ENCODE measurements at places on chromosomes 4 and X.

- no peak for DNase-seq
These were observed 228.1 kb downstream of the ZNF674 start for GRCh38 chrX:46317163-46317562.

DNA sequence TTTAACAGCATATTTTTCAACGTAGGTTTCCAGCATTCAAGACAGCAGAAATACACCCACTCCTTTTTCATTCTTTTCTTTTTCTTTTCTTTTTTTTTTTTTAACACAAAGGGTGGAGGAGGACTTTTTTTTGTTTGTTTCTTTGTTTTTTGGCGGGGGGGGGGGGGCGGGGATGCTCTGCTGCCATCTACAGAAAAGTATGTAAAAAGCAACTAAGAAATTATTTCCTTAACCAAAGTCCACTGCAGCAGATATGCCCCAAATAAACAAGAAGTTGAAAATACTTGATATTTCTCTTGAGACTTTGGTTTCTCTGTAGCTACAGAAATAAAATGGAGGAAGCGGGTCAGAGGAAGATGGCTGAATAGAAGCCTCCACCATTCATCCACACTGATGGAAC is 63.2 kb upstream of the PBDC1 start:
- no peak for DNase-seq

GRCh38 chr4:15516494-15516893 is 46.8 kb downstream of the CC2D2A start:
- DNase-seq: no peak

DNA sequence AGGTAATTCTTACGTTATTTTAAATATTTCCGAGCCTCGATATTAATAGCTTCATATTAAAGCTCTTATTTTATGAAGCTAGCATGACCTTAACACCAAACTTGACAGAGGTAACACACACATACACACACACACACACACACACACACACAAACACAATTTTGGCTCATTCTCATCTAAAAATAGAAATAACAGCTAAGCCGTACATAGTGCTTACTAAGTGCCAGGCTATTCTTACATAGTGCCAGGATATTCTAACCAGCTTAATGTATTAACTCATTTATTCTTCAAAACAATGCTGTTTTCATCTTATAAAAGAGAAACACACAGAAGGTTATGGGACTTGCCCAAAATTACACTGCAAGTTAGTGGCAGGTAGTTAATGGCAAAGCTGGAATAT is 87.0 kb upstream of the BLTP1 start:
- no peak for DNase-seq

DNA sequence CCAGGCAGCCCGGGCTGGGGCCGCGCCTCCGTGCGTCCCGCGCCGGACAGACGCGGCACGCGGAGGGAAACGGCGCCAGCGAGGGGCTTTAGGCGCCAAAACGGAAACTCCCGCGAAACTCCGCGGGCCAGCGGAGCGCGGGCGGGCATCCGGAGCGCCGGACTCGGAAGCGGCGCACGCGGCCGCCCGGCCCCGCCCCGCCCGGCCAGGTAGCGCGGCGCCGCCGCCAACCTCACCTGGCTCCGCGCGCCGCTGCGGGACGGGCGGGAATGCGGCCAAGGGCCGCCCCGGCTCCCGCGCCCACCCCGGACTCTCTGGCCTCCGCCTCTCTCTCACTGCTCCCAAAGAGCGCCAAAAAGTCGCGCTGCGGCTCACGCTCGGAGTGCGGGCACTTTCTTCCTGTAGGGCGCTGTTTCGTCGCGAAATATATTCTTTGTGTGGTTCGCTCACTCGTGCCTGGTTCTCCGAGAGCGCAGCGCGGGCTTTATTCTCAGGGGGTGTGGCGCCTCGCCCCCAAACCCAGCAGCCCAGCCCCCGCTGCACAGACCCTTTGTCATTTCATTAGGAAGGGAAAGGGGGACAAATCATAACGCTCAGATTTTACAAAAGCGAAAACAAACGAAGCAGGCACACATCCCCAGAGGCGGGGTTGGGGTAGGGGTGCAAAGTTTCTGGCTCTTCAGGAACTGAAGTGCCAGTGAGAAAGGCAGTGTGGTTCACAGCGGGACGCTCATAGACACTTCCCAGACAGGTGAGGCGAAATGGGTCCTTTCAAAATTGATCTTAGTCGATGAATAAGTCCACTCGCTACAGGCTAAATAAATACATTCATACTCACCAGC is 961 bp upstream of the MBNL3 start:
- DNase-seq: peak; percentile 11

DNA sequence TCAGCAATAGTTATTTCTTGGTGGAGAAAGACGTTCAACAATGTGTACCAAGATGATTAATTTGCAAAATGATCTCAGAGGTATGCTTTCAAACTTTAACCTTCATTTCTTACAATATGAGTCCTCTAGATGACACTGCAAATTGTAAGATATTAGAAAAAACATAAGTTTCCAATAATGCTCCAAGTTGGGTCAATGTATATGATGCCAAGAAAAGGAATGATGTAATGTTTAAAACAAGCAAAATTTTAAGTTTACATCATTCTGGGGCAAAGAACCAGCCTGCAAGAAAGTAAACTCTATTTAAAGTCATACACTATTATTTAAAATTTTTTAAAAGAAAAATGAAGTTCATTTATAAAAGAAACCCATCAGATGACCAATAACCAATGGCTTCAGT is 56.1 kb downstream of the PRSS12 start:
- DNase-seq: no peak

DNA sequence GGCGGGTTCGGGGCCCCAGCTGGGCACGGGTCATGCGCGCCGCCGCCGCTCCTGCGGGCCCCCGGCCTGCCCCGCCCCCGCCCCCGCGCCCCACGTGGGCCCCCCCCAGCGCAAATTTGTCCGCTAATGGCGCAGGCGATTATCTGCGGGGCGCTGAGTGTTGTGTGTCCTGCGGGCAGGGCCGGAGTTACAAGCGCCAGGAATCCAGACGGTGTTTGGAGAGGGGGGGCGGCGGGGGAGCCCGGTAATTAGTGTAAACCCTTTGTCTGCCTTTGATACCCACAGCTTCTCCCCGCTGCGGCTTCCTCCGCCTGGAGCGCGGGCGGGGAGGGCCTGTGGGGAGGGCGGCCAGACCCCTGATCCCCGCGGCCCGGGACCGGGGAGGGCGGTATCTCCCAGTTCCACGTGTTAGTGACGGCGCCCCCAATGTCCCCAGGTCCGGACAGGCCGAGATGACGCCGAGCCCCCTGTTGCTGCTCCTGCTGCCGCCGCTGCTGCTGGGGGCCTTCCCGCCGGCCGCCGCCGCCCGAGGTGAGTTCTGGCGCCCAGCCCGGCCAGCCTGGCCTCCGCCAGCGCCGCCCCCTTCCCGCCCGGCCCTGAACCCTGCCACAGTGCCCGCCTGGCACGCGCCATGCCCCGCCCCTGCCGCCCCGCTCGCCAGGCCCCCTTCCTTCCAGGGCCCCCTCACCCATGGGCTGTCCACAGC is 761 bp downstream of the FGFRL1 start:
- DNase-seq: no peak

DNA sequence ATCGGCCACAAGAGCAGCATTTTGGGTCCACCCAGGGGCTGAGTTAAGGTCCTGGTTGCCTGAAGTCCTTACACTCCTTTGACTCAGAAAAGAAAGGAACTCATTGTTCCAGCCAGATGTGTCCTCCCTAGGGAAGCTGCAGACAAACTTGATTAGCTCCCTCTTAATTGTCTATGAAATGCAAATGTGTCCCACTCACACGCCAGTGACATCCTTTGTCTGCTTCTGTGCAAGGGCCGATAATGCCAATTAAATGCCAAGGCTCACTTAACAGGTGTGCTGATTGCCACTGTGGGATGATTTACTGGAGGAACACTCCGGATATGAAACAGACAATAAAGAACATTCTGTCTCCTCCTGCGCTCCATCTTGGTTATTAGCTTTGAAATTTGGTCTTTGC is 332.9 kb upstream of the CPEB2 start:
- DNase-seq: no peak

DNA sequence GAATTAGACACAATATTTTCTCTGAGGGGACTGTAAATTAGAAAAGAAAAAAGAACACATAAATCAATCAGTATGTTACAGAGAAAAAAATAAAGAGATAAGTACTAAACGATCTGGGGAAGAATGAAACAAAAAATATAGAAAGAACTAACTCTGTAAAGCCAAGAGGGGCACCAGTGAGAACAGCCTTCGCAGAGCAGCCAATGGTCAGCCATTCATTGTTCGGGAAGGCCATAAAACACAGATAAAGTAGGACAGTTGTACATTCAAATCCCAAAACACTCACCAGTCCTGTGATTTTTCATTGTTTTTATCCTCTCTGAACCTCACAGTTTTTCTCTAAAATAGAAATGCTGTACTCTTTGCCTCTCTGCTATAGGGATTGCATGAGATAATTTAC is 127.9 kb downstream of the NEK1 start:
- DNase-seq: no peak

DNA sequence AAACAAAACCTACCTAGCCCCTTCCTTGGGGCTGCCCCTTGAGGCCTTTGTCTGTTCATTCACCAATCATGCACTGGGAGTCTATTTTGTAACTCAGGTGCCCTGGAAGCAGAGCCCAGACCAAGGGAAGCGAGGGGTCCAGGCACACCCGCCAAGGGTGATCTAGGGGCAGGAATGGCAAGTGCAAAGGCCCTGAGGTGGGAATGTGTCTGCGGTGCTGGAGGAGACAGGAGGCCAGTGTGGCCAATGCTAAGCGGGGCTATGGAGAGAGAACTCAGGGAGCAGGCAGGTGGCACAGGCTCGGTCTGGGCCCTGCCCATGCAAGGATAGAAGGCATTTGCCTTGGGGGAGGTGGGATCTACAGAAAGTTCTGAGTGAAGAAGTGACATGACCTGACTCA is 3.5 kb upstream of the SH3BP2 start:
- DNase-seq: no peak

- DNase-seq: peak; percentile 68
These were observed 25.2 kb upstream of the FGFR3 start for GRCh38 chr4:1767770-1768366.

DNA sequence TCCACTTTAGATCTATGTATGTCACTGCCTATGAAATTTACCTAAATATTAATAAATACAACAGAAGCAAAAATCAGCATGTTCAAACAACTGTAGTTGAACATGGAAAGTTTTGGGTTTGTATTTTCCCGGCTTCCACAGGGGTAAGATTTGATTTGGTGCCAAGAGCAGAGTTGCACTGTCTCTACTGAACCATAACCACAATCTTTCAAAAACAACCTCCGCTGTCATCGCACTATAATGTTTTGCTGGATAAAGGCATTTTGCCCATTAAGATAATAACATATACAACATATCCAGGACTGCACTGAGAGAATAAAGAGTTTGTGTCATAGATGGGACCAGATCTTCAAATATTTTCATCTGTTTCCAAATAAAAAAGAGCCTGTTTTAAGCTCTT is 94.9 kb downstream of the TENM3 start:
- no peak for DNase-seq

GRCh38 chrX:67759018-67759417 is 215.2 kb downstream of the AR start:
- DNase-seq: no peak

DNA sequence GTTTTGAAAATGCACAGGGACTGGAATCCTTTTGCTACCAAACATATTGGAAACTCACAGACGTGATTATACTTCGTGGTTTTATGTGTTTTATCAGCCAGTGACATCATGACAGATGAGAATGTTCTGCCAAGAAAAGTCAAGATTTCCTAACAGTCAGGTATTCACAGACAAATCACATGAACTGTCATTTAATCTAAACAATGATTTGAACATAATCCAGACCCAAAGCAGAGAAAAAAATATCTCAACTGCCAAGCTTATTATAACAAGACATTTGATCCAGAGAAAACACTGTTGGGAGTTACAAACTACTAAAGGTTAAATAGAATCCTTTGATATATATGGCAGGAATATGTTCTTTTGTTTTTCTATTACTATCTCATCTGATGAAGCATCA is 635.9 kb upstream of the FRG1 start:
- DNase-seq: no peak

DNA sequence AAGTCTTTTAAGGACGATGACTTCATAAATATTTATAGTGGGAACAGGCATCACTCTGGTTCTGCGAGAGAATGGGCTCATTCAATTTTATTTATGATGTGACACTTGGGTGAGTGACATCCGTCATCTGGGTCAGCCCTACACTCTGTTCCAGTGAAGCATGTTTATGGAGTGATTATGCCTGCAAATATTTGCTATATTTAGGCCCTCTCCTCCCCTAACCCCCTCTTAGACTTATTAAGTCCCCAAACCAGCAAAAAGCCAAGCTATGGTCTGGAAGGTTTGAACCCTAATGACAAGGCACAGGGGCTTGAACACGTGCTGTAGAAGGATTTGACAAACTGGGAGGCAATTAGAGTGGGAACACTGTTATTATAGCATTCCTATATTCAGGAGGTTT is 55.9 kb downstream of the C4orf51 start:
- no peak for DNase-seq

GRCh38 chr4:84366161-84366560 is 132.9 kb downstream of the NKX6-1 start:
- no peak for DNase-seq

DNA sequence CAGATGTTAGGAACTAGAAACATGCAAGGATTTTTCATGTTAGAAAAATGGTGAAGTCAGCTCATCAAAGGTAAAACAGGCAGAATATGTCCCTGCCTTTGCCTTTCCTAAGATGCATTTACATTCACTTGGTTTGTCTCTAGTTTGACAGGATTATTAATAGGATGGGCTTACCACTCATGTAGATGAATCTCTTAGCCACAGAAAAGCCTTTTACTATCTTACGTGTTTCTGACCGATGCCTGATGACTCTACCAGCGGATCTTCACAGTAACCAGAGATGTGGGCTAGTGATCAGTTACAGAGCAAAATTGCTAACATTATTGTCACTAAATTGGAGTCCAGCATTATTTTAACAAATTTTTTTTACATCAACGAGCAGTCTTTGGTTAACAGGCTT is 187.6 kb downstream of the MAML3 start:
- no peak for DNase-seq

- no peak for DNase-seq
These were observed 67.3 kb upstream of the PRPS1 start for GRCh38 chrX:107560980-107561379.

- DNase-seq: no peak
These were observed 100.2 kb downstream of the PDLIM5 start for GRCh38 chr4:94551643-94552564.

DNA sequence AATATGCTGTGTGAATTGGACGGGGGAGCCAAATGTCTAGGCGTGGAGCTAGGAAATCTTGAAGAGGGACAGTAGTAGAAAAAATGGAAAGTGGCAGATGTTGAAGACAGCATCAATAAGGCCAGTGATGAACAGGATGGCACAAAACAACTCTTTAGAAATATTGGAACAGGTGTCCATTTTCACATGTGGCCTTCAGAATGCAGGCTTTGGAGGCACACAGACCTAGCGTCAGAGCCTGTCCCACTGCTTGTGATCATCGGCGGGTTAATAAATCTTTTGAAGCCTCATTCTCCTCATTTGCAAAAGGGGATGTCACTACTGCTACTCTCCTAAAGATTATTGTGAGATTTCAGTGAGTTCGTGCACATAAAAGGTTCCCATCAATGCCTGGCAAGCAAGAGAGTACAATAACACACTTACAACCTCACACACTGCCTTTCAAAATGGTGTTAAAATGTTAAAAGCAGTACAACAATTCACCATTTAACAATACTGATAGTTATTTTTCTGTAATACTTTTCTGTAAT is 2.4 kb downstream of the PDLIM3 start:
- no peak for DNase-seq

GRCh38 chr4:60619531-60620305 is 580.4 kb upstream of the ADGRL3 start:
- no peak for DNase-seq

Data from GM10248 (cell line).